ENCODE measurements at places on chromosomes 5 and 9.
A peak's percentile ranks its signal among the peaks of the same experiment; 100 is the strongest.

DNA sequence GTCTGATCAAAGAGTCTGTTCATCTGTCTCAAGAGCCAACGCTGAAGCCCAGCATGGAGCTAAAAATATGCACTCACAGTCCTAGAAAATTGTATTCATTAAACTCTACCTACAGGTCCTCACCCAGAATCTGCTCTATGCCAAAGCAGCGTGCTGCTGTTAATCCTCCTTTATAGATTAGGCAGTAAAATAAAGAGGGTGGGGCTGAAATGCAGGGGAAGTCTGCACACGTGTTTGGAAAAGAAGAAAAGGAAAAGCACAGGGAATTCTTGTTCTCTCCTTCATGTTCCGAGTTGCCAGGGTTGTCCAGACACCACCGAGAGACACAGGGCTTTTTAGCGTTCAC, 121.4 kb upstream of the TMEM161B start:
- DNase-seq: no peak

GRCh38 chr5:145739843-145740242, 95.3 kb downstream of the PRELID2 start:
- no peak for DNase-seq

DNA sequence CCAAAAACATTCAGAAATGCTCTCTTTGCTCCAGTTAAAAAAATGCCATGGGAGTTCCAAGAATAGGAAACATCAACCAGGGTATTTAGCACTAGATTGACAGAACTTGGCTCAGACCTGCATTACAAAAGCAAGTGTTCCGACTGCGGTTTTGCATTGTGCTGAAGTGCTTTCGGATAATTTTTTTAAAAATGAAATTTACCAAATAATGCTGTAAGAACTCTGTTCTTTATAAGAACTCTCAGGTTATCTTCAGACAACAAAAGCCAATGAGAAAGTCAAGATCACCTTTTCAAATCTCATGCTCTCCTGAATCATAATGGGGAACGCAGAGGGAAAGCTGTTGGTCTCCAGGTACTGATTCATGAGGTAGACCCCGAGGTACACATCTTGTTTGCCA, 483 bp upstream of the PLPP6 start:
- DNase-seq: no peak

DNA sequence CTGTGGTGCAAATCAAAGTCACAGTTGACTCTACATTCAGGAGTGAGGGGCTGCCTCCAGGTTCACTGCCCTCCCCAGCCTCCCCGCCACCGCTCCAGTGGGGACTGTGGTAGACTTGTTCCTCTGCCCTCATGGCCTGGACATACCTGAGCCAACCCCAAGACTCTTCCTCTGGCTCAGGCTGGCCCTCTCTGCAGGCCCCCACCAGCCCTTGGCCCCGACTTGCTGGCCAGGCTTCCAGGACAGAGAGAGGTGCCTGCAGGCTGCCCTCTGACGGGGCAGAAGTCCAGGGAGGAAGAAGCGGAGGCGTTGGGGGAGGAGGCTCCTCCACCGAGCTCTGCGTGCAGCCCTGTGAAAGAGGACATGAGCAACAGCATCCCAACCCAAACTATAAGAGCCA, 2.8 kb upstream of the SARDH start:
- no peak for DNase-seq

DNA sequence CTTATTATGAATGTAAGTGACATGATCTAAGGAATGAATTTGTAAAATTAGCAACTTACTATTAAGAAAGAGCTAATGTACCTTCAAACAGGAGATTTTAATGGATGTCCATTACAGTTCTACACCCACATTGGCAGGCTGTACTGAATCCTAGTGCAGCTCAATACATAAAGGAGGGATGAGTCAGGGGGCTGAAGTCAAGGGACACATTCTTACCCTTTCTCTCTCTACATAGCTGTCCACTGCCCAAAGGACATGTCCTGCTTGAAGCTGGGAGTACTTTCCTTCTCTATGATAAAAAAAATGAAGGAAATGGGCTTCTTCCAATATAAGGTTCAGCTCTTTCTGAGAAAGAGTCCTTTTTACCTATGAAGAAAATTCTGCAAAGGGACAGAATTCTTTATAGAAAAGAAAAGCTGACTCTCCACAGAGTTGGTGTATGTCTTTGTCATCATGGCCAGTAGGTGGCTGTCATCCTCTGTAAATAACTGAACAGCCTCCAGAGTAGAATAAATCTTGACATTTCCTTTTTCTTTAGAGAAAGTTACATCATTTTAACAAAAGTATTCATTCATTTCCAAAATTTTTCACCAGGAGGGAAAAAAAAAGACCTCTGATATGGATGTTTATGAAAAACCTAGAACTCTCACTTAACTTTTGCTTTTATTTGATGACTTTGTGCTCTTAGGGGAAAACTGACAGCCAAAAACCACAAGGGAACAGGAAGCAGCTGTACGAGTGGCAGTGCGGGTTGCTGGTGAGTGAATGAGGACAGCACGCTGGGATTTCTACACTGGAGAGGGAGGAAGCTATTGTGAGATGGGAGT, 13.1 kb upstream of the IFNA14 start:
- DNase-seq: no peak

DNA sequence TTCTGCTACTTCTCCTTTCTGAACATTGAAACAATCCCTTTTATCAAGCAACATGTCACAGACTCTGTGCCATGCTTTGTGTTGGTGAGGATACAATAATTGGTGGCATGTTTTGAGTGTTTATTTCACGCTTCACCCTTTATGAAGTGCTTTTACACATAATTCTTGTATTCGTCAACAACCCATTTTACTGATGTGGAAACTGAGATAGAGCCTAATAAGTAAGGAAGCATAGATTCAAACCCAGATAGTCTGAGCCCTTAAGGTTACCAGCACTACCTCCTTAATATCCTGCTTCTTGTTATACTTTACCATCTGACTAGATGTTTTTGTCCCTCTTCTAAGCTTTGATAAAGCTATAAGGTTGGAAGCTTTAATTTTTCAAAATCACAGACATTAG, 49.3 kb upstream of the TTC23L start:
- DNase-seq: no peak

GRCh38 chr5:139481122-139481533, 1.4 kb downstream of the STING1 start:
- no peak for DNase-seq

DNA sequence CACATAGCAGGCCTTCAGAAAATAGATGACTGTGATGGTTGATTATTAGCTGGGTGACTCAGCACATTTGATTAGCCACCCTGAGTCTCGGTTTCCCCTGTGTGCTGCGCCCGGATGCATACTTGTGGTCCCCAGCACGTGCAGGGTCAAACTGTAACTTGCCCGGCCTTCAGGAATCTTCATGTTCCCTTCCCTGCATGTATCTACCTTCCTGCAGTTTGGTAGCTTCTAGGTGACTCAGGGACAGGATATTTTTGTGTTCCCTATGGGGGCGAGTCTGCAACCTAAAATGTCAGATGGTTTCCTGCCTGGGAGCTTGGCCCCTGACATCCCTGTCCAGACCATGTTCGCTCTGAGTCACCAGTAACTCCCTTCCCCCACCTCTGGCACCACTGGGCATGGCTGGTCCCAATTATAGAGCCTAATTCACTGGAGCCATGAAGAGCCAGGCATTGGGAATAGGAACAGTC, 13.2 kb downstream of the PTGS1 start:
- DNase-seq: peak; percentile 18

GRCh38 chr5:125227333-125228095, 481.1 kb upstream of the ZNF608 start:
- no peak for DNase-seq

DNA sequence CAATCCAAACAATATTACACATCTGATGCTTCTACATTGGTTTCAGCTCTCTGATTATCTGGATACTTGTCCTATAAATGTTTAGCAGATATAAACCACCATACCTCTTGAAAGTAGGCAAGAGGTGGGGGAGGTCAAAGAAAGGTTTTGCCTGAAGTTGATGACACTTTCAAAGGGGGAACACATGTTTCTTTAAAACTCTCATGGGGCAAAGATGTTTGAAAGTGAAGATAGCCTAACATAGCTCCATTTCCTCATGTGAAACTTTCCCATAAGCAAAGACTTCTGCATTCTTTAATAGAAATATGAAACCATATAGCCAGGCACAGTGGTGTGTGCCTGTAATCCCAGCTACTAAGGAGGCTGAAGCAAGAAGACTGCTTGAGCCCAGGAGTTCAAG, 62.1 kb downstream of the CETN3 start:
- no peak for DNase-seq
